NCI-H2029 (cell line): ENCODE measurements at places on chromosomes 6 and 20.

GRCh38 chr6:47897247-47897646 is 115.4 kb downstream of the OPN5 start:
- no peak for DNase-seq

DNA sequence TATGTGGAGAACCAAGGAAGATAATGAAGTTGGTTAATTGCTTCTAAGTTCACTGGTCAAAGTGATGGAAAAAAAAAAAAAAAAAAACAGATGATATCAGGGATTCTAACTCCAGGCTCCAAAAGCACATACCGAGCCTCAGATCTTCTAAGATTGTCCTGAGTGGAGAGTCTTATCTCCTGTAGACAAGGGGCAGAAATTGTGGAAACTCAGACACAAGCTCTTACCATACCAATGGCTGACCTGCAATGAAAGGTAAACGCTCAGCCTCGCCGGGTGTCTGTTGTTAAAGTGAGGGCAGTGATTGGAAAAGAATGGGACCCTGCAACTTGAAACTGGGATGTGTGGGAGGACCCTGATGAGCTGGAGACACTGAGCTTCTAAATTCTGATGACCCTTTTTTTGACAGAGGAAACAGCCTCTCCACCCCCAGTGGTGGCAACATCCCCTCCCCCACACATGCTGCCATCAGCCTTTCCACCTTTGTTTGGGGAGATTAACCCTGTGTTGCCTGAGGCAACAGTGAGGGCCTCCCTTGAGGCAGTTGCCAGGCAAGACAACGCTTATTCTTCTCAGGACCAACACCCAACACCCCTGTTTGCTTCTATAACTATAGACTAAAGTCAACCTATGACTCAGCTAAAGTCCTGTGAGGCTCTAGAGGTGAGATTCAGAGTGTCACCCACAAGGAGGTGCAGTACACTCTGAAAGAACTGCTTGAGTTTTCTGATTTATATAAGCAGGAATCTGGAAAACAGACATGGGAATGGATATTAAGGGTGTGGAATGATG is 154.0 kb downstream of the THBS2 start:
- DNase-seq = no peak

DNA sequence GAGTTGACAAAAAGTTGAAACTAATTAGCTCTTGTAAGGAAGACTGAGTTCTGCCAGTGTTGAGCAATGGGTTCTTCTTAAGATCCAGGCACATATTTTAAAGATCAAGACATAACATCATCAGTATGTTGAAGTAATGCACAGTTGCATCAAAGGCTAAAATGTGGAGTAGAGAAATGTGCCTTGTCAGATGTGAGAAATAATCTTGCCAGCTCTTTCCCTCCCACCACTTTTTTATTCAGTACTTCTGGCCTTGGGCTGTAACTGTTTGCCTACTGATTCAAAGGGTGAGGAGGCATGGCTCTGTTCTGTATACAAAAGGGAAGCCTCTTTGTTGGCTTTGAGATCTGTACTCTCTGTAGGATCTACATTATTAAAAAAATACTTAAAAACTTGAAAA is 13.1 kb downstream of the PKIB start:
- DNase-seq = no peak

DNA sequence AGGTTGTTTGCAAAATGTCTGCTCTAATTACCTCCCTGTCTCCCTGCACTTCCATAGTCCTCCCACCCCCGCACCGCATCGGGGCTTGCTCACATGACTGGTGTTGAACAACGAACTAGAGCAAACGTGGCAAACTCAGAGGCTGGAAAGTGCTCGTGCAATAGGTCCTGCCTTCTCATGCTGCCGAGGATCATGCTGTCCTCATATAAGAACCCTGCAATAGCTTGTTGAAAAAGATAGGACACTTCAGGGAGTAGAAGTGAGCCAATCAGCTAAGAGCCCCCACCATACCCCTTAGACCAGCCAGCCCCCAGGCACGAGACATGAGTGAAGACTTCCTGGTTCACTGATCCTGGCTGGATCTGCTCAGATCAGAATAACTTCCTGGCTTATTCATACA is 219.2 kb downstream of the C6orf118 start:
- DNase-seq = no peak

DNA sequence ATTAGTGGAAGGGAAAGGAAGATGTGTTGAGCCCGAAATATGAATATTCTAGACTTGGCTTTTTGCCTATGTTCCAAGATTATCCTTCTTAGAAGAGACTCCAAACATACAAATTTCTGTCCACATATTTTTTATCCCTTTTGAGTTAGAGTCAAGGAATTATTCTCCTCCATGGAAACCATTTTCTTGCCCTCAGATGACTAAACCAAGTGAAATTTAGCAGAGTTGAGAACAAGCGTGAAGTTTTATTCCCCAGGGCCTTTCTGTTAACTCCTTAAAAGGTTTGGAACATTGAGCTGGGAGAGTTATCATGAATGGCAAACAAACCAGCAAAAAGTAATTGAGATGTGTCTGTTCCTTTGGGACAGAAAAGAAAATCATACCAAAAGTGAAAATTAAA is 286.1 kb upstream of the PLCB4 start:
- no peak for DNase-seq

DNA sequence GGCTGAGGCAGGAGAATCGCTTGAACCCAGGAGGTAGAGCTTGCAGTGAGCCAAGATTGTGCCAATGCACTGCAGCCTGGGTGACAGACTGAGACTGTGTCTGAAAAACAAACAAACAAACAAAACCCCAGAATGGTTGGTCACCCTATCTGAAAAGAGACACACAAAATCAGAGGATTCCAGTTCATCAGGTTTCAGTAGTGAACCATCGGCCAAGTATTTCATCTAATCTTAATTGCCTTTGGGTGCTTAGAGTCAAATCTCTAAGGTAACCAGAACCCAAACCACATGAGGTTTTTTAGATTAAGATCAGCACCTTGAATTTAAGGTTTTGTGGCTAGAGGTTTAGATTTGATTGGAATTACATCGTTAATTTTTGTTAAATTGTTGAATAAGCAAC is 8.3 kb upstream of the ZBTB2 start:
- no peak for DNase-seq

DNA sequence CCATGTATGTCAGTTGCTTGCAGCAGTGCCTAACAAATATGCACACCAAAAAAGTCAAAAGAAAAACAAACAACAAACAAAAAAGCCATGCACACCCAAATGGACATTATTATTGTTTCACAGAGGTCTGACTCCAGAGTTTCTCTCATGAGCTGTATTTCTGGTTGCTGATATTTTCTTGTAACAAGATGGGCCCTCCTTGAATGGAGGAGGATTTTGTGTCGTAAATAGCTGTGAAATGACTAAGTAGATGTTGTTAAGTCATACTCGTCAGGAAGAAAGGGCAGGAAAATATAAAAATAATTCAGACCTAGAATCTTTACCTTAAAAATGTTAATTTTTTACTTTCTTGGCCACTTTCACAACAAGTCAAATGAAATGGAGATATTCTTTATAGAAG is 96.0 kb downstream of the PLEKHG1 start:
- DNase-seq = no peak

DNA sequence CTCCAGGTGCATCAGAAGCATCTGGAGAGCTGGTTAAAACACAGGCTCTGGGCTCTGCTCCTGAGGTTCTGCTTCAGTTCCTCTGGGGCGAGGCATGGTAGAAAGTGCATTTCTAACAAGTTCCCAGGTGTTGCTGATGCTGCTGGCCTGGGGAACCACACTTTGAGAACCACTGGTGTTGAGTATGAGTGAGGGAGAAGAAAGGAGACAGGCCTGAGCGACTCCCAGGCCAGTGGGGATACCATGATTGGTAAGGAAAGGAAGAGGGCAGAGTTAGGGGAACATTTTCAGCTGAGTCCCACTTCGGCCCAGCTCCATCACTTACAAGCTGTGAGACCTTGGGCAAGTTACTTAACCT is 36.8 kb downstream of the KIAA1755 start:
- no peak for DNase-seq

DNA sequence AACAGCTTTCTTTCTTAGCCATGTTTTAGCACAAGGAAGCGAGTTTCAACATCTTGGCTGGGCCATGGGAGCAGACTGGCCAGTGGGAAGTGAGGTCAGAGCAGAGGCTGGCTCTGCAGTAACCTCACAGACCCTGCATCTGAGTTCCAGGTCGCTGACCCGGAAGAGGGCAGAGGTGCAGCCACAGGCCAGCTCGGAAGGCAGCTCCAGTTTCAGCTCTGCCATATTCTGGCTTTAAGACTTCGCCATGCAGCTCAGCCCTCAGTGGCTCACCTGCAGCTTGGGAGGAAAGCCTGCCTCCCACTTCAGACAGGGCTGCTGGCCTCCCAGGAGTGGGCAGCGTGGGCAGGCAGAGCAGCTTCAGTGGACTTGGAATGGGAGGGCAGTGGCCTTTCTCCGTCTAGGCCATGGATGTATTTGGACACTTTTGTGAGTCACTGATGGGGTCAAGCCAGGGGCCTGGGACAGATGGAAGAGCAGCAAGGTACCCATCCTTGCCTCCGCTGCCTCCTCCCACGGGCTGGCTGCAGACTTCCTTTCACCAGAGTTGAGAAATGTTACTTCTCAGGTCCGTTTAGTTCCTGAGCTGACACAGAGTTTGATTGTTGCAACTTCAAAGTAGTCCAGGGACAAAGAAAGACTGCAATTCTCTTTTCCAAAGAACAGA is 18.5 kb downstream of the CST8 start:
- DNase-seq = no peak

GRCh38 chr6:31729979-31730630 is 1.0 kb upstream of the DDAH2 start:
- peak; percentile 51 for DNase-seq

DNA sequence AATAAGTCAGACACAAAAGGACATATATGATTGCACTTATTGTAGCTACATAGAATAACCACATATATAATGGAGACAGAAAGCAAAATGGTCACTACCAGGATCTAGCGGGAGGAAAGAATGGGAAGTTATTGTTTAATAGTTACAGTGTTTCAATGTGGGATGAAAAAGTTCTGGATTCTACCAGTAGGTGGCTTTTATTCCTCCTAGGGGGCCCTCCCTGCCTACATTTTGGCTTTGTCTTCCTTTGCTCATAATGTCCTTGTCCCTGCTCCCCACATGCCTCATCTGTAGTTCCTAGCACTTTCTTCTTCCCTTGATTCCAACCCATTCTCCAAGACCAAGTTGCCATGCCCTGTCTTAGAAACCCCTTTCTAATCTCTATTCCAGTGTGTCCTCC is 16.3 kb downstream of the ZNF133 start:
- no peak for DNase-seq

GRCh38 chr6:154343473-154344308 is 12.9 kb downstream of the IPCEF1 start:
- peak; percentile 95 for DNase-seq

DNA sequence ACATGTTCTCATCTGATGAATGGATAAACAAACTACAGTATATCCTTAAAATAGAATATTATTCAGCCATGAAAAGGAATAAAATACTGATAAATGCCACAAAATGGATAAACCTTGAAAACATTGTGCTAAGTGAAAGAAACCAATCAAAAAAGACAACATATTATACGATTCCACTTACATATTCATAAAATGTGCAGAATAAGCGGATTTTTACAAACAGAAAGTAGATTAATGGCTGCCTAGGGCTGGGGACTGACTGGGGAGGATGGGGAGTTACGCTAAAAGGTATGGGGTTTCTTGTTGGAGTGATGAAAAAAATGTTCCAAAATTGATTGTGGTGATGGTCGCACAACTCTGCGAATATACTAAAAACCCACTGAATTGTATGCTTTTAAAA is 29.4 kb downstream of the KIZ start:
- DNase-seq = no peak

DNA sequence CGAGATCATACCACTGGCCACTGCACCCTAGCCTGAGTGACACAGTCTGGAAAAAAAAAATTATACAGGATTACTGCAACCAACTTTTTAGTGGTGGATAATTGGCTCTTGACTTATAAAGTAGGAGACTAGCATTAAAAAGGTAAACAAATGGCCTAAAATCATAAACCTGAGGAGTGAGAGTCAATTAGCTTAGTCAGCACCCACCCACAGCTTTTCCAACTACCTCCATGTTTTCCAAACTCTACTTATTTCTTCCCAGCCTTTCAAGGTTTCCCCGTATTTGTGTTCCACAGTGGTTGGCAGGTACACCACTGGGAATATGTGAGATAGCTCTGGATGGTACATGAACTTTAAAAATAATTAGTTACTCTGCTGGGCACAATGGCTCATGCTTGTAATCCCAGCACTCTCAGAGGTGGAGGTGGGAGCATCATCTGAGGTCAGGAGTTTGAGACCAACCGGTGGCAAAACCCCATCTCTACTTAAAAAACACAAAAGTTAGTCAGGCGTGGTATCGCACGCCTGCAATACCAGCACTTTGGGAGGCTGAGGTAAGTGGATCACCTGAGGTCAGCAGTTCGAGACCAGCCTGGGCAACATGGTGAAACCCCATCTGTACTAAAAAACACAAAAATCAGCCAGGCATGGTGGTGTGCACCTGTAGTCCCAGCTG is 6.7 kb downstream of the CYP24A1 start:
- DNase-seq = no peak

GRCh38 chr6:119887666-119888065 is 538.1 kb upstream of the MAN1A1 start:
- no peak for DNase-seq

DNA sequence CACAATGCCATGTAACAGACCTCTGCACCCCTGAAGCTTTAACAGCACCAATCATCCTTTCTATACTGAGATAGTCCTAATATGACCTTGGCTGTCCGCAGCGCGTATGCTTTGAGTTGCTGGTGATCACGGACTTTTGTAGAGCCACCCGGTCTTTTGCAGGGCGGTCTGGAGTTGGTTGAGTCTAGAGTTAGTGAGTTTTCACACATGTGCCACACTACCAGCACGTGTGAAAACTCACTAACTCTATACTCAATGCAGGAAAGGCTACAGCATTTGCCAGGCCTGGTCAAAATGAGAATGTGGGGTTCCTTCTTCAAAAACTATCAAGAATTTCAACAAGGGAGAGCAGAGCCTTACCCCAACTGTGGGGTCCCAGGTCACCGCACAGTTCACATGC is 14.6 kb downstream of the AGPAT4 start:
- DNase-seq = no peak

GRCh38 chr6:106874481-106874880 is 100.0 kb downstream of the CD24 start:
- no peak for DNase-seq

GRCh38 chr6:88266126-88266525 is 100.0 kb upstream of the CNR1 start:
- no peak for DNase-seq

DNA sequence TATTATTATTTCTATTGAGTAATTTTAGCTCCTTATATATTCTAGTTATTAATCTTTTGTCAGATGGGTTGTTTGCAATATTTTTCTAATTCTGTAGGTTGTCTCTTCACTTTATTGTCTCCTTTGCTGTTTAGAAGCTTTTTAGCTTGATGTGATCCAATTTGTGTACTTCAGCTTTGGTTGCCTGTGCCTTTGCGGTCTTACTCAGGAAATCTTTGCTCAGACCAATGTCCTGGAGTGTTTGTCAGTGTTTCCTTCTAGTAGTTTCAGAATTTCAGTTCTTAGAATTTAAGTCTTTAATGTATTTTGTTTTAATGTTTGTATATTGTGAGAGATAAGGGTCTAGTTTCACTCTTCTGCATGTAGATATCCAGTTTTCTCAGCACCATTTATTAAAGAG is 916.0 kb upstream of the EYS start:
- DNase-seq = no peak
